ENCODE measurements at places on chromosomes 3 and 15.
A peak's percentile ranks its signal among the peaks of the same experiment; 100 is the strongest.

DNA sequence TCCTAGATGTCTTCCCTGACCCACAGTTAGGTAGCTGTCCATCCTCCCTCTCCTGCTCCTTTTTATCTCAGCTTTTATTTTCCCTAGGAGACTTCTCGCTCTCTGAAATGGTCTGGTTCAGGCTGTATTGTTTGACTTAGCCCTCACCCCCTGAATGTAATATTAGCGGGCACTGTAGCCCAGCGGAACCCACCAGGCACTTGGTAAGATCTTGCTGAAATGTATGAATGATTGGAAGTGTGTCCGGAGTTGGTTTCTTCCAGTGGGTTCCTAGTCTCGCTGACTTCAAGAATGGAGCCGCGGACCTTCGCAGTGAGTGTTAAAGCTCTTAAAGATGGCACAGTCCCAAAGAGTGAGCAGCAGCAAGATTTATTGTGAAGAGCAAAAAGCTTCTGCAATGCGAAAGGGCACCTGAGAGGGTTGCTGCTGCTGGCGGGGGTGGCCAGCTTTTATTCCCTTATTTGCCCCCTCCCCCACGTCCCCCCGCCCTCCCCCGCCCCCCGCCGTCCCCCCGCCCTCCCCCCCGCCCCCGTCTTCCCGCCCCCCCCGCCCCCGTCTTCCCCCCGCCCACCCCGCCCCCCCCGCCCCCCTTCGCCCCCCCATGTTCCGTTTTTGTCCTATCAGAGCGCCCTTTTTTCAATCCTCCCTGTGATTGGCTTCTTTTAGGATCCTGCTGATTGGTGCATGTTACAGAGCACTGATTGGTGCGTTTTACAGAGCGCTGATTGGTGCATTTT lies 694 bp upstream of the EEFSEC start:
- DNase-seq, result no peak

- no peak for DNase-seq
Measured at GRCh38 chr3:40523781-40524180, 979 bp upstream of the ZNF621 start.

DNA sequence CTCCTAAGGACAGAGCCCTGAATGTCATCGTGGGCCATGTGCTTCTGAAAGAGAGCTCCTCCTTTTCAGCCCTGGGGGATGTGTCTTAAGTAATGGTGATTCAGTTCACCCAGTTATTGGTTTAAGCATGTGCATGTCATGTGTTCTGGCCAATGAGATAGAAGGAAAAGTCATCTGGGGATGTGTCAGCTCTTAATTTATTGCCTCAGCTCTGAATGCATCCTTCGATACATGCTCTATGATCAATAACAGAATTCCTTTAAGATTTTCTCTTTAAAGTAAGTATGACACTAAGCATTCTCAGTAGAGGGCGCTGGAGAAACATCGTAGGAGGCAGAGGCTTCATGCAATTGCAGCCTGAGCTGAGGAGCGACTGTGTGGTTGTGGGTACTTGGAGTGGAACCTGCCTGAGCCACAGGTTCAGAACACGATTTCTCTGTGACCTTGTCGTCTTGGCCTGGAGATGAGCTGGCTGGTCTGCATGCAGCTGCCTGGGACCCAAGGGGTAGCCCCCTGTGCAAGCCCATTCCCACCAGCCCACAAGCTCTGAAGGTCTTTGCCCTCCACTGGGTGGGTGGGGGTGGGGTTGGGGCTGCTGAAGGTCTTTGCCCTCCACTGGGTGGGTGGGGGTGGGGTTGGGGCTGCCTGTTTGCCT lies 69.5 kb downstream of the C3orf38 start:
- DNase-seq, result peak; percentile 31

GRCh38 chr3:100057716-100058575 lies 56.4 kb downstream of the FILIP1L start:
- no peak for DNase-seq

Measured in kidney epithelial cell (primary cell).